Lung (tissue), 17 donors: ENCODE measurements at places on chromosomes 6 and 20. TPM values are rescaled to one million over a fixed set of nuclear protein-coding genes. Genes with fewer than 3 reads are reported as not detected.

- peak; percentile 72 for DNase-seq
- no peaks in the 10 kb centered on the region for H3K27me3 ChIP-seq
- peaks cover 10% of the 10 kb centered on the region for H3K4me1 ChIP-seq
- H3K36me3 ChIP-seq, result peaks cover 7% of the 10 kb centered on the region
- peak overlapping the region; percentile 92 for H3K27ac ChIP-seq
Measured at GRCh38 chr6:112086744-112087135, 542 bp downstream of the TUBE1 start.

DNA sequence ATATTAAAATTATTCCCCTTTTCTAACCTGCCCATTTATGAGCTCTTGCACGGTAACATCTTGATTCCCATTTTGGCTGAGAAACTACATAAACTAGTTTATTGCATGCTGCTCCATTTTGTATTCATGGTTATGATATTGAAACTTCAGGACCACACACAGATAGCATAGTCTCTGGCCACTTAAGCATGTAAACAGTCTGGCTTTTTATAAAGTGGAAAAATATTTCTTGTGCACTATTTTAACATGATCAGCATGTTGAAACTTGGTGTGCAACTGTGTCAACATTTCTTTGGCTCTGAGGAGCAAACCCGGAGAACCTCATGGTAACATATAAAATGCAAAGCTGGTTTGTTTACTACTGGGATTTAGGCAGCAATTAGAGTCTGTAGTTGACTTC lies 70.7 kb downstream of the SLX4IP start:
- H3K27ac ChIP-seq, result no peak overlapping the region
- H3K36me3 ChIP-seq, result peaks cover 2% of the 10 kb centered on the region
- DNase-seq, result peak; percentile 91
- no peak overlapping the region for H3K4me3 ChIP-seq
- H3K4me1 ChIP-seq, result peaks cover 28% of the 10 kb centered on the region

- no peak overlapping the region for H3K4me3 ChIP-seq
- peaks cover 10% of the 10 kb centered on the region for H3K36me3 ChIP-seq
- no peak overlapping the region for H3K27ac ChIP-seq
- no peak for DNase-seq
- peaks cover under 1% of the 10 kb centered on the region for H3K4me1 ChIP-seq
- no peaks in the 10 kb centered on the region for H3K27me3 ChIP-seq
Measured at GRCh38 chr6:150887978-150888563, 22.6 kb downstream of the MTHFD1L start.

GRCh38 chr6:127381384-127381783 lies 38.0 kb upstream of the ECHDC1 start:
- H3K4me1 ChIP-seq, result no peaks in the 10 kb centered on the region
- H3K27me3 ChIP-seq, result no peaks in the 10 kb centered on the region
- DNase-seq, result no peak
- H3K4me3 ChIP-seq, result no peak overlapping the region

- no peaks in the 10 kb centered on the region for H3K27me3 ChIP-seq
- H3K4me3 ChIP-seq, result no peak overlapping the region
- no peak overlapping the region for H3K27ac ChIP-seq
- no peaks in the 10 kb centered on the region for H3K36me3 ChIP-seq
- DNase-seq, result no peak
Measured at GRCh38 chr6:20409427-20409971, 7.8 kb downstream of the E2F3 start.

DNA sequence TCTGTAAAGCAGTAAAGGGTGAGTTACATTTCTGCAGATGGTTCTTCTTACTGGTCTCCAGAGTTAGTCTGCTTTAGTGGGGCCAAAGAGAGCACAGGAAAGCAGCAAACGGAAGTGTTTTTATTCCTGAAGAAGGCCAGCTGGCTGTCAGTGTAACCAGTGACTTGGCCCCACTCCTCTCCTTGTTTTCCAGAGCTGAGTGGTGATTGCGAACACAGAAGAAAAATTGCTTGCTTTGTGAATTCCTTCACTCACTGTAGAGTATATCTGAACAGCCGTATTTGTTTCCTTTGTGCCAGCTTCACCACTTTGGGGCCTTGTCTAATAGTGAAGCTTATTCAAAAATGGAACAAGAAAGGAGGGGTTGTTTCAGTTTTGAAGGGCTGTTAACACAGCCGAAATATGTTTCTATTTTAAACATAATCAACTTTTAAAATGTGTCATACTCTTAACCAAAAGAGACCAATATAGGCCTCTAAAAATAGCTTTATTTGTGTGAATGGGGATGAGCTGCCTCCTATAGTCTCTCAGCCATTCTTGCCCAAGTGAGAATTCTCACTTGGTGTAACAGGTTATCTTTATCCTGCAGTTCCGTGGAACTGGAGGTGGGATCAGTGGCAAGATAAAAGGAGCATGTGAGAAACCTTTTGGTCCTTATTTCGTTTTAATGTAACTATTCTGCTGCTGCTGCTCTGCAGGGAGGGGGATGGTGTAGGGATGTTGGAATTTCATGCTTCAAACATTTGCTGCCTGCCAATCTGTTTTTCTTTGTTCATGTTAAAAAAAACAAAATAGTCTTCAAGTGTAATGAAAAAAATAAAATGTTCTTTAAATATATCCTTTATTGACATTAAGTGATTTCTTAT lies 37.8 kb downstream of the ZC2HC1B start:
- no peaks in the 10 kb centered on the region for H3K27me3 ChIP-seq
- DNase-seq, result peak; percentile 98
- no peaks in the 10 kb centered on the region for H3K36me3 ChIP-seq
- H3K27ac ChIP-seq, result peak overlapping the region; percentile 31
- peaks cover 19% of the 10 kb centered on the region for H3K4me1 ChIP-seq

DNA sequence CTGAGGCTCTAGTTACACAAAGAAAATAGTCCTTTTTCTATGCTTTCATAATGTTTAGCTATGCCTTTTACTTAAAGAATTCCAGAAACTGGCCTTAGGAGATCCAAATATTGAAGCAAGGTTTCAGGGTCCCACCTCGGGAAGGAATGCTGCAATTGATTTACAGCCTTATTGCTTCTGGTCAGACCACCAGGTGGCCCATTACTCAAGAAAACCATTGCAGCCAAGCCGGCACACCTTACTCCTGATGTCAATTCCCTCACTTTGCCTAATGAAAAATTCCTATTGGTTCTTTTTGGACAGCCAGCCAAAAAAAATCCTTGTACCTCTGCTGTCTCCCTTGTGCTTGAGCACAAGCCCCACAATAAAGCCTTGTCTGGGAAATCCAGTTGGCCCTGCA lies 173.9 kb downstream of the LMBRD1 start:
- DNase-seq, result no peak
- H3K27me3 ChIP-seq, result no peaks in the 10 kb centered on the region
- H3K36me3 ChIP-seq, result no peaks in the 10 kb centered on the region
- no peaks in the 10 kb centered on the region for H3K4me1 ChIP-seq
- no peak overlapping the region for H3K4me3 ChIP-seq

Gene NINL
- total RNA-seq, result 25.9 TPM

Gene TSPYL1
- 68.8 TPM for total RNA-seq
